ENCODE measurements at places on chromosomes 13 and 19. TPM values are rescaled to one million over a fixed set of nuclear protein-coding genes. Genes with fewer than 3 reads are reported as not detected.

DNA sequence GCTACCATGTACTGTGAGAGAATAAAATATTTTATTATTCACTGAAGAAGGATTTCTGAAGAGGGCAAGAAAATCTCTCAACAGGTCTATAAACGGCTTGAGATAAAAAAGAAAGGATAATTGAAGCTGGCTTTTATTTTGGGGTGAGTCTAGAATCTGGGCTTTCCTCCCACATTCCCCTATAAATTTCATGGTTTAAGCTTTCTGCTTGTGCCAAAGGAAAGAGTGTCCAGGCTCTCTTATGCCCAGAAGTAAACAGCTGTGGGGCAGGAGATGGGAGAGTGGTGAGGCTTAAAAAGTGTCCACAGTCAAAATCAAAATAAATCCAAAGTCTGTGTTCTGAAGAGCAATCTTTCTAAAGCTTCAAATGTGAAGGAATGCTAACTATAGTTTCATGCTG is 942.2 kb upstream of the MIR17HG start:
- DNase-seq: no peak

- no peak for DNase-seq
These were observed 628.8 kb downstream of the SLITRK6 start for GRCh38 chr13:85170372-85170771.

DNA sequence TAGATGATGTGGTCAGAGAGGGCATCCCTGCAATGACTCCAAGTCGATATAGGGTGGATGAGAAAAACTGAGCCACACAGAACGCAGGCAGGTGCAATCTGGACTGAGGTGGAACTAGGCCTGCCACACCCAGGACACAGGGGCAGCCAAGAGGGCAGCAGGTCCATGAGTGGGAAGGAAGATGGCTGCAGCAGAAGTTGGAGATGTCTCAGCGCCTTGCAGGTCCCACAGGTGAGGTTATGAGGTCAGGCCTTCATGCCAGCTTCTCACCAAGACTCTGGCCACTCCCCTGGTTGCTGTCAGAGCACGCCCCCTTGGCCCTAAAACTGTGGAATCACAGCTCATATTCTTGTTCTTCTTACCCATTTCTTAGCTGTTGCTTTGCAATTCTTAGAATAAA is 147.7 kb upstream of the VSTM2B start:
- no peak for DNase-seq

DNA sequence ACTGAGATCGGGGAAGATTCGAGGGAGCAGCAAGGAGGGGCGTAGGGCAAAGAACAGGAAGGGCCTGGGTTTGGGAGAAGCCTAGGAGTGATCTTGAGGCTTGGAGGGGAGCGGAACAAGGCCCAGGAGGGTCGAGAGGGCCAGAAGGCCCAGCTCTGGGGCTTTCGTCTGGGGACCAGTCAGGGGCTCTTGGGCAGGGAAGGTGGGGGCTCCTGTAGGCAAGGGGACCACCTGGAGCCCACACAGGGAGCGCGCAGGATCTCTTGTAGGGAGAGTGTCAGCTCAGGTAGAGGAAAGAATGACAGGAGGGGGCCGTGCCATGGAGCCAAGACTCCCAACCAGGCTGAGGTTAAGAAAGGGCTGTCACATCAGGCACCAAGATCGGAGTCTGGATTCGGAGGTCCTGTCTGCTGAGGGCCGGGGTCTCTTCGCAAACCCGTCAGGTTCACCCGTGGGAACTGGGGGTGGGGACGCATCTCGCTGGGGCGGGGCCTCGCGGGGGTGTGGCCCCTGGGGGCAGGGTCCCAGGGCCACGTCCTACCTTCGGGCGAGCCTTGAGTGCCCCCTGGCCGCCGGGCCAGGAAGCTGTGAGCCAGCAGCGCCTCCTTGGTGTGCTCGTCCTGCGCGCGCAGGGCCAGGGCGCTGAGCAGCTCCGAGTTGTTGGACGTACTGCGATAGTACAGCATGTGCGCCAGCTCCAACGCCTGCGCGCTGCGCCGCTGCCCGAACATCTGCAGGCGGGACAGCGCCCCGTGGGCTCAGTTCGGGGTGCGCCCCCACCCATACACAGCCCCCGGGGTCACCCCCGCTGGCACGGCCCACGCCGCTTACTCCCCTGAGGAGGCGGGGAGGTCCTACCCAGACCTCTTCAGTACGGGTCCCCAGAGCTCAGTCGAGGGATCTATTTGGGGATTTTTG is 8.4 kb downstream of the EMP3 start:
- DNase-seq: peak; percentile 86

GRCh38 chr19:12785431-12786031 is 5.8 kb upstream of the JUNB start:
- no peak for DNase-seq

- DNase-seq: no peak
These were observed 2.8 kb upstream of the ERFL start for GRCh38 chr19:41930926-41931592.

DNA sequence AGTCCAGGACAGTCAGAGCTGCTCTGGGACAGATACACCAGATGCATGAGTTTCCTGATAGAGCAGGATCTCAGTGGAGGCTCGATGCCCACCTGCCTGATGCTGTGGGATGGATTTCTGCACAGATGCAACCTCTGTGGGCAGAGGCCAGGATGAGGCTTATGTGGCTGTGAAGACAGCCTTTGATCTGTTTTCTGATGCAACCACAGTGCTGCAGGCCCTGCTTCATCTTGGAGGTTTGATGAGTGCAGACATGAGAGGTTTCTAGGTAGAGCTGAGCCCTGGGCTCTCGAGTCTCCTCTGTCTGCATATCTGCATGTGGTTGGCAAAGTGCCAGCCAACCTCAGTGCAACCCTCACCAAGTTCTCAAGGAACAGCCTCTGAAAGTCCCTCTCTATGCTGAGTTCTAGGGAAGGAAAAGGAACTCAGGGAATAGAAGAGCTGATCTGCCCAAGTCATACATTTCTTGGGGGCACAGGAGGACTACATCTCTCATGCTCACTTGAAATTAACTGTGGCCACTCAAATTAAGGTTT is 23.1 kb upstream of the TSHZ3 start:
- DNase-seq: no peak

- DNase-seq: no peak
These were observed 1.4 kb downstream of the ZNF699 start for GRCh38 chr19:9308091-9308770.

GRCh38 chr13:94384231-94384905 is 95.1 kb downstream of the DCT start:
- DNase-seq: no peak

DNA sequence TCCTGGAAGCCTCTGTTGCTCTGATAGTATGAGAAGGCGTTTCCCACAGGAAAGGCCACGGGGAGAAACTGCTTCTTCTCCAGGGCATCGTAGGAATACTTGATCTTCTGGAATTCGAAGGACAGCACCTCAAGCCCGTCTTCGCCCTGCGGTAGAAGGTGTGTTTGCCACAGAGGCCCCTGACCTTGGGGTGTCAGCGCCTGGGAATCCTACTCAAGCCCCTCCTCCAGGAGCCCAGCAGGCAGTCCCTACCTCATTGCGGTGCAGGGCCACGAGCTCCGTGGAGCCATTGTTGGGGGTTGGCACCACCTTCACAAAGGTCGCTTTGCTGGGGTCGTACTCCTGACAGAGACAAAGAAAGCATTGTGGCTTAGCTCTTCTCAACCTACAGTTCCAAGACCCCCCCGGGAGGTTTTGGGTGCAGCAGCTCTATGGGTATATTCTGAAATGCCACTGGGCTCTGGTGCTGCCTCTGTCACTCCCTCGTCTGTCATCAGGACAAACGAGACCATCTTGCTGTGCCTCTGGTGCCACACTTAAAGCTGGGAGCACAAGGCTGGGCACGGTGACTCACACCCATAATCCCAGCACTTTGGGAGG is 3.7 kb downstream of the ATP13A1 start:
- DNase-seq: no peak

- no peak for DNase-seq
These were observed 465.6 kb downstream of the ITGBL1 start for GRCh38 chr13:101917833-101918661.

DNA sequence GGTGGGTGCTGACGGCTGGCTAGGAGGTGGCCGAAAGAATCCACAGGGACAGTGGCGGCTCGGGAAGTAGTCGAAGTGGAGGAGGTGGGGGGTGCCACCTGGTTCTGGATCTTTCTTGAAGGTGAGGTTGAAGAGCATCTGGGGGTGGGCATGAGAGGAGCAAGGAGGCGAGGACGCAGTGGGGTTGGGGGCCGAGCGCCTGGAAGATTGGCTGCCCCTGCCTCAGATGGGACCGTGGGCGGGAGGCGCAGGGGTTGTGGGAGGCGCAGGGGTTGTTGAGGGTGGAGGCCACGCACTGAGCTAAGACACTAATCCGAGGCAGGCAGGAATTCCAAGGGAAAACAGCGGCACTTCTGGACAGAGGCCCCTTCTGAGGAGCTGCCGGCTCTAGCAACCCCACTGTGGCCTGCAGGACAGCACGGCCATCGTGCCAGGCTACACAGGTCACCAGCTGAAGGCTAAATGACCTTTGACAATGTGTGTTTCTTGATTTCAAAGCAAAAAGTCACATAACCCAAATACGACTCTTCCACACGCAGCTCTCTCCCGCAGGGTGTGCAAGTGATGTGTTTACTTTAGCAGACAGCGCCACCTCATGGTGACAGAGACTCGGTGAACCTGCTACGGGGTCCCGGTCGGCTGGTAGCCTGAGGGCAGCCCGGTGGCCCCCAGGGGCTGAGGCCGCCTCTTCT is 44.1 kb upstream of the RANBP3 start:
- peak; percentile 85 for DNase-seq

DNA sequence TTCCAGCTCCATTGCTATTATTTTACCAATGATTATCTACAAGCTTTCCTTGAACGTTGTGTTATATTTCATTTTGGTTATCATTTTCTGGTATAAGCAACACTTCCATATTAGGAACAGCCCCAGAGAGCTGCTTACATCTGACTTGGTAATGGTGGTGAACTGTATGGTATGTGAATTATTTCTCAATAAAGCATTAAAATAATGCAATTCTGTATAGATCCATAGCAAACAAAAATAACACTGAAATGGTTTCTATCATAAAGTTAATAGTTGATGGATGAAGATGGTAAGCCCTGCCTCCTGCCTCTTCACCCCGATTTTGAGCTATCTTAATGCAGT is 27.5 kb downstream of the GGACT start:
- no peak for DNase-seq

DNA sequence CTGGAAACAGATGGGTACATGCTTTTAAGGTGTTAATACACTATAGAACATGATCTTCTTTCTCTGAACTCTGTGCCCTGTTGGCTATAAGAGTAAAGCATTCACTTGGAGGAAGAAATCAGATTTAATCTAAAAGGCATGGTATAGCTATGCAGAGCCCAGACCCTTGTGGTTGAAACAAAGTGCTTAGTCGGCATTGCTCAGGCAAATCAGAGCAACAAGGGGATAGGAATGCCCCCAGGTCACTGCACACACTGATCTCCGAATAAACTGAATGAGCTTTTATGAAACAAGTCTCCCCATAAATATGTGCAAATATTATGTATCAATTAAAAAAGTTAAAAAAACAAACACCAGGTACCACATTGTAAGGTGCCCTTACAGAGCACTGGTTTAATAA is 52.0 kb upstream of the RGCC start:
- no peak for DNase-seq

DNA sequence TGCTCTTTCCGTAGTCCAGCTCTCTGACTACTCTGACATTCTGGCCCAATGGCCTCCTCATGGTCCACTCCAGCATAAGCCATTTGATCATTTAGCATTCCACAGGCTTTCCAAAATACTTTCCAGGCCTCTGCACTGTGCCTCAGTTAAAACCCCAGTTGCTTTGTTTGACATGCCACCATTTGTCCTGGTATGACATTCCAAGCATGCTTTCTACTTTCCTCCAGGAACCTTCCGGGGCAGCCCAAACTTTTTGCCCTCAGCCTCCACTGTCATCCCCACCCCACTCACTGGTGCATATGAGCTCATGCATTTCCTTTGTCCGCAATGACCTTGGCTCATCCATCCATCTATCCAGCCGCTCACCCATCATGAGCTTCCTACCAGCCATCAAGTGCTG is 41.8 kb upstream of the WASF3 start:
- DNase-seq: no peak

GRCh38 chr19:17754634-17755442 is 3.6 kb downstream of the FCHO1 start:
- no peak for DNase-seq

DNA sequence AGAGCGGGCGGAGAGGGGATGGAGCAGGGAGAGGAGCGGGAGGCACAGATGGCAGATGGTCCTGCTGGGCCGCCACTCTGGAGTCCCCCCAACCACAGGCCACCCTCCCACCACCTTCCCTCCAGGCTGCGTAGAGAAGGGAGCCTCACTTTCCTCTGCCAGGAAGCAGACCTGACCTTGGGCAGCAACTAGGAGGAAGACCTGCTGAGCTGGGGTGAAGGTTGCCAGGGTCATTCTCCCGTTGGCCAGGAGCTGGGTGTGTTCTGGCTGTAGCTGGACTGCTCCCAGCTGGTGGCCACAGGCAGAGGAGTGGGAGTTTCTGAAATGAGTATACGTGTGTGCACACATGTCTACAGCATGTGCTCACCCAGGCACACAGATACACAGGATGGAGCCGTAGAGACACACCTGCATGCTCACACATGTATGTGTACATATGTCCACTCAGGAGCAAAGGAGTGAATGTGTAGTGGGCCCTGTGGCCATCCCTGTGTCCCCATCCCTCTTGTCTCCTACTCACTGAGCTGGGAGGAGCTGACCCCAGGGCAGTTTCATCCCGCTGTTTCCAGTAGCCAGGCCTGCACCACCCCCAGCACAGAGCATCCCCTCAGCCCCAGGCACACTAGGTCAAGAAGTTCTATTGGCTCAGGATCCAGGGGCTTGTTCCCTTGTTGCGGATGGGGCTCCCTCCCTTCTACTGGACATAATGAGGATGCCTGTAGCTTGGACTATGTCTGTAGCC is 53.0 kb downstream of the CHST8 start:
- no peak for DNase-seq

MEIOSIN gene
- total RNA-seq: 1.8 TPM

FPR2 gene
- not detected for total RNA-seq

FIZ1 gene
- 16.4 TPM for total RNA-seq

OR10H1 gene
- 0.64 TPM for total RNA-seq

RNF17 gene
- not detected for total RNA-seq

PLEKHF1 gene
- total RNA-seq: 64.4 TPM

GARIN5B gene
- total RNA-seq: not detected

ZNF90 gene
- total RNA-seq: 4.5 TPM

GPATCH1 gene
- 12.2 TPM for total RNA-seq

LRRC25 gene
- 5.5 TPM for total RNA-seq

NLRP8 gene
- total RNA-seq: 0.51 TPM

UPK1A gene
- 5.5 TPM for total RNA-seq

TMC4 gene
- total RNA-seq: 88.6 TPM

CDX2 gene
- 0.34 TPM for total RNA-seq

Data from prostate gland (tissue), 2 donors.